Progenitor cell of endocrine pancreas (in vitro differentiated cells): ENCODE measurements at places on chromosomes 12 and 14.

DNA sequence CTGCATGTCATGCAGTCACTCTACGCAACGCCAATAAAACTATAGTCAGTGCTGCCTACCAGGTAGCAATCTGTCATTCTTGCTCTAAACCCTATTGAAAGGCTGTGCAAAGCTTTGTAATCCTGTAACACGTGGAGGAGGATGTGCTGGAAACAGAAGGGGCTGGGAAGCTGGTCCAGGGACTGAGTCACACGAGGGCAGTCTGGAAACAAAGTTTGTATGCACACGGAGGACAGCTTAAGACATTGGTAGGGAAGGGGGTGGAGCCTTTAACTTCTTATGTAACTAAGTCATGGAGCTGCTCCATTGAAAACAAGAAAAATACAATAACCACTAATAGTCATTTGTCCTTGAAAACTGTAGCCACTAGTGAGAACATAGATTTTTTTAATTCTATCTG lies 128.0 kb downstream of the BCAT1 start:
- DNase-seq = no peak

DNA sequence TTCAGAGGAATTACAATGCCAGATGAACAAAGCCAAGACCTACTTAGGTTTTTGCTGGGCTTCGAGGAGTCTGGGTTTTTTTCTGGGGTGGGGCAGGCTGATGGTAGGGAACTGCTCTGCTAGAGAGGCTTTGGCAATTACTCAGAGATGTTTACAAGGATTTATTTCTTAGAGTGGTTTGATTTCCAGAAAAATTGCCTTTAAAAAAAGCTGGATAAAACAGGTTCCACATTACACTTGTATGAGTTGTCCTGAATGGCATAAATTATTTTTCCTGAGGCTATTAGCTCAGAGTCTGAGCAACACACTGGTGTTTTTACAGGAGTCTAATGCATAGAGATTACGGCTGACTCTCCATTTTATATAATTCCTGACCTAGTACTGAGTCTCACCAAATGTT lies 118.5 kb upstream of the FRMD6 start:
- DNase-seq = no peak

DNA sequence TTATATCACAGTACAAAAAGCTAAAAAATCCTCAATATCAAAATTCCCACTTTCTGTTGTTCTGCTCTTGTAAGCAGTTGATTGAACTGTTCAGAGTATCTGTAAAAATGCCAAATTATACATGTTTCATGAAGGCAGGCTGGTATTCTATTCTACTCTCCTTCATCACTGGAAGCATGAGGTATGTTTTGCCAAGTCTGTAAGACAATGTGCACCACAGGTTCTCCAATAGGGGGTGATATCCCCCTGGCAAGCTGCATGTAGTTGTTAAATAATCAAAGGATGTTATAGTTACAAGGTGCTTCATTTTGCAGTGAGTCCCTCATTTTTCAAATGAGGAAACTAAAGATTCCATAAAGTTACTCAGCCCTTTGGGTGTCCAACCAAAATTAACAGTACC lies 15.1 kb upstream of the NEK9 start:
- no peak for DNase-seq

DNA sequence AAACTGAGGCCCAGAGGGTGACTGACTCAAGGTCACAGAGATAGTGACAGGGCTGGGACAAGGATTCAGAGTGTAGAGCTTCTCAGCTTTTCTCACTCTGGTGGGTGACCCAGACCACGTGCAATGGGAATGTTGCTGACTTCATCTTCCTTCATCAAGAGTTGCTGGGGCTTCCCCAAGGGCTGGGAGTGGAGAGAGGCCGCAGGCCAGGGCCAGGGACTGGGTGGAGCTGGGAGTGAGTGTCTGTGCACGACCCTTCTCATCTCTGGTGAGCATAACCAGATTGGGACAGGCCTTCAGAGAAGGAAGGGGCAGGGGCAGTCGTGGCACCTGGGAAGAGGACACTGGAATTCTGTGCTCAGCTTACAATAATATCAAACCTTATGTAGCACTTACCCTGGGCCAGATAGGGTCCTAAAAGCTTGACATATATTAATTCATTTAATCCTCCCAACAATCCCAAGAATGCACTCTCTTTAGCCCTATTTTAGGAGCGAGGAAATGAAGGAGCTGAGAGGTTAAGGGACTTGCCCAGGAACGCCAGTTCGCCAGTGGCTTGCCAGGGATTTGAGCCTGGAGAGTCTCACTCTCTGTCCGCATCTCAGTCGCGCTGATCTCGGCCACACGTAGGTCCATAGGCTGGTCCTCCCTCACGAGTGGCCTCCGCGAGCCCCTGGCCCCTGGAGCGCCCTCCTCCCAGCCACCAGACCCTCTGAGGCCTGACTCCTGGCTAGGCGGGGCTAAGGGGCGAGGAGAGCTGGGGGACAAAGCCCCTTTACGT lies 15.8 kb downstream of the KRT18 start:
- DNase-seq = no peak
